Cardiac muscle cell (in vitro differentiated cells and primary cell): ENCODE measurements at places on chromosomes 11 and 22. TPM values are rescaled to one million over a fixed set of nuclear protein-coding genes. Genes with fewer than 3 reads are reported as not detected.
A peak's percentile ranks its signal among the peaks of the same experiment; 100 is the strongest.

- no peak overlapping the region for H3K27ac ChIP-seq
- no peak overlapping the region for H3K4me3 ChIP-seq
- no peak for DNase-seq
Measured at GRCh38 chr11:13434247-13435205, 28.5 kb downstream of the BTBD10 start.

- no peaks in the 10 kb centered on the region for H3K4me1 ChIP-seq
- H3K36me3 ChIP-seq, result no peaks in the 10 kb centered on the region
- DNase-seq, result peak; percentile 81
- no peaks in the 10 kb centered on the region for H3K27me3 ChIP-seq
- no peak overlapping the region for H3K27ac ChIP-seq
- no peak overlapping the region for H3K4me3 ChIP-seq
Measured at GRCh38 chr22:32265882-32266767, 11.0 kb upstream of the SLC5A4 start.

The APOL5 gene
- not detected in 2 replicates for total RNA-seq

The GATD1 gene
- 62.2 and 64.1 TPM in 2 replicates for total RNA-seq

DNA sequence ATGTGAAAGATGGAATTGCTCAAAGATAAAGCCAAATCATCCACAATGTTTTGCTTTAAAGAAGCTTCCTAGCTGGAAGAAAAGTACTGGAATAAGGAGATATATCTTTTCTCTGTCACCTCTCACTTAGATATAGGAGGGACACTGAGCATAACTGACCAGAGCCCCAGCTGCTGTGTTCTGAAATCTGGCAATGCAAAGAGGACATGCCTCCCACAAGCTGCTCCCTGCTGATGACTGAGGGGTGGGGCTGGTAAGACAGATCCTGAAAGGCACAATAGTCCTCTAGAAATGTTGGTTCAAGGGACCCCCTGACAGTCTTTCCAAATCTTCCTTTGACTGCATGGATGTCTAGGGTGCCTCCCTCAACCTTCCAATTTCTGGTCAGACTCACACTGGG lies 67.0 kb downstream of the SC5D start:
- no peaks in the 10 kb centered on the region for H3K36me3 ChIP-seq
- H3K4me3 ChIP-seq, result no peak overlapping the region
- H3K27ac ChIP-seq, result no peak overlapping the region

DNA sequence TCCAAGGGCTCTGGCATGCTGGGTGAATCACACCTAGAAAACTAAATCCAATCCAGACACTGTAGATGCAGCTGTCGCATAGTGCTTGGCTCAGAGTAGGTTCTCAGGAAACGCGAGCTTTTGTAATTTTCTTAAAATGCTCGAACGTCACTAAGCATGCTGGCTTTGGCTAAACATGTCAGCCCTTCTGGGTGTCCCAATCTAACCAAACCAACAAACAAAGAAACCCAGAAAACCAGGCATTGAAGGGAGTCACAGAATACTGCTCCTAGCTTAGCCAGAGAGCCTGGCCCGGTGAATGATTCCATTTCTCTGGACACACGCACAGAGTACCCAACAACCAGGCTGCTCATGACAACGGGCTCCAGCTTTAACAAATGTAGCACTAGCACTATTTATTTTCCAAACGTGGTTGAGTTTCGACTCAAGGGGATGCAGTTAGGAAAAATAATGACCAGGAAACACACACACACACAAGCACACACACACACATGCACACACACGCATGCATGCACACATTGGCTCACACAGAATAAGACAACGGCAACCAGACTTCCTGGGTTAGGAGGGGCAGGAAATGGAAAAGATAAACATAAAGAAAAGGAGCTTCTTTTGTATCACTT lies 492.6 kb downstream of the MIAT start:
- no peaks in the 10 kb centered on the region for H3K36me3 ChIP-seq
- peaks cover 8% of the 10 kb centered on the region for H3K4me1 ChIP-seq
- H3K27me3 ChIP-seq, result no peaks in the 10 kb centered on the region
- H3K27ac ChIP-seq, result no peak overlapping the region
- peak; percentile 29 for DNase-seq
- H3K4me3 ChIP-seq, result no peak overlapping the region

DNA sequence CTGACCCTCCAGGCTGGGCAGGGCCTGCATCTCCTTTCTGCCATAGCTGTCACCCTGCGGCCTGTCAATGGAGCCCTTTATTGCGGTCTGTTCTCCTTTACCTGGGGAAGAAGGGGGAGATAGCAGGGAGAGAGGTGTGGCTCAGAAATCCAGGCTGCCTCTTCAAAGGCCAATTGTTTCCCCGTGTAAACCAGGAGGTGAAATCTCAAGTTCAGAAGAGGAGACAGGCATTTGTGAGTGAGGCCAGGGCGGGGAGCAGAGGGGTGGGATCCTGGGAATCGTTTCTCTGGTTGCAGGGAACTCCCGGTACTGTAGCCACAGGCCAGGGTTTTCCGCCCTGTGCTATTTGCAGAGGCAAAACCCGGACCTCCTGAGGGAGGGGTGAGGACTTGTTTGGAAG lies 9.1 kb downstream of the DCPS start:
- H3K4me3 ChIP-seq, result no peak overlapping the region
- no peak for DNase-seq
- H3K27me3 ChIP-seq, result no peaks in the 10 kb centered on the region
- no peaks in the 10 kb centered on the region for H3K36me3 ChIP-seq

The IGHMBP2 gene
- total RNA-seq, result 17.3 and 21.7 TPM in 2 replicates

DNA sequence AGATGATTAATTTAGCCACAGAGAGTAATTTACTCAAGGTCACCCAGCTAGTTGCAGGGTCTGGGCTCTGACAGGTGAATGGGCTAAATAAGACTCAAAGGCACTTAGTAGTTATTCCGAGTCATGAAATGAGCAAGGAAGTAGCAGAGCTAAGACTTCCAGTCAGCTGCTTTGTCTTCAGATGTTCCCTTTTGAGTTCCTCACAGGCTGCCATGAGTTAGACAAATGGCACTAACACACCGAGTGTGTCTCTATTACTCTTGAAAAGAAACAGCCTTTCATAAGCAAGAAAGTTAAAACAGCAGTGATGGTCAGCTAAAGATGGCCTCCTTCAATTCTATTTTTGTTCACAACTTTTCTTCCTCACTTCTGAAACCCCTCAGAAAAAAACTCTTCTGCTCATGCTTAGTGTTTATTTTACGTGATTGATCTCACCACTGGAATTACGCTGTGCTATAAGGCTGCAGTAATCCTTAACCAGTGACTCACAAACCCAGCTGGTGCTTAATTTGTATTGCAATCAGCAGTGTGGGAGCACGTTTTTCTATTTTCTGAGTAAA lies 389.1 kb downstream of the AASDHPPT start:
- H3K4me1 ChIP-seq, result peaks cover 29% of the 10 kb centered on the region
- H3K36me3 ChIP-seq, result no peaks in the 10 kb centered on the region
- H3K27ac ChIP-seq, result no peak overlapping the region
- H3K27me3 ChIP-seq, result no peaks in the 10 kb centered on the region
- peak; percentile 76 for DNase-seq

- no peak overlapping the region for H3K27ac ChIP-seq
- H3K36me3 ChIP-seq, result no peaks in the 10 kb centered on the region
- peaks cover 6% of the 10 kb centered on the region for H3K4me1 ChIP-seq
- H3K27me3 ChIP-seq, result no peaks in the 10 kb centered on the region
- H3K4me3 ChIP-seq, result no peak overlapping the region
- no peak for DNase-seq
Measured at GRCh38 chr22:50703726-50704509, 31.3 kb downstream of the SHANK3 start.

The BRSK2 gene
- total RNA-seq, result 0.69 and 3.0 TPM in 2 replicates

GRCh38 chr11:21323617-21324016 lies 654.2 kb downstream of the NELL1 start:
- no peaks in the 10 kb centered on the region for H3K27me3 ChIP-seq
- peaks cover 6% of the 10 kb centered on the region for H3K4me1 ChIP-seq
- H3K36me3 ChIP-seq, result no peaks in the 10 kb centered on the region
- DNase-seq, result no peak
